Foreskin fibroblast (primary cell): ENCODE measurements at places on chromosomes 5 and 9.

DNA sequence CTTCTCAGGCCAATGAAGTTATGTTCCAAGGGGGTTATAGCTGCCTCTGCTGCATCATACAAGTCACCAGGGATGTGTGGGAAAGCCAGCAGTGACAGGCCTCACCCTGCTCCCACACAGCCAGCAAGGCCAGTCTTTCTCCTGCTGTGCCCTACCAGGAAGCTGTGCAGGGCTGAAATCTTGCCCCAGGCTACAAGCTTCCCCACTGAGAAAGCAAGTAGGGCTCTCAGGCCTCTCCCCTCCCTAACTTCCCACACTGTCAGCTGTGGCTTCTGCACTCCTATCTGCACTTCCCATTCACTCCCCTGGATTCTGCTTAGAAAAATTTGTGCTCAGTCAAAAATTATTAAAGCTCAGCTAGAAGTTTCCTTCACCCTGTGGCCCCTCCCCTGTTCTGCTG, 611.2 kb upstream of the ZNF608 start:
- DNase-seq: no peak

DNA sequence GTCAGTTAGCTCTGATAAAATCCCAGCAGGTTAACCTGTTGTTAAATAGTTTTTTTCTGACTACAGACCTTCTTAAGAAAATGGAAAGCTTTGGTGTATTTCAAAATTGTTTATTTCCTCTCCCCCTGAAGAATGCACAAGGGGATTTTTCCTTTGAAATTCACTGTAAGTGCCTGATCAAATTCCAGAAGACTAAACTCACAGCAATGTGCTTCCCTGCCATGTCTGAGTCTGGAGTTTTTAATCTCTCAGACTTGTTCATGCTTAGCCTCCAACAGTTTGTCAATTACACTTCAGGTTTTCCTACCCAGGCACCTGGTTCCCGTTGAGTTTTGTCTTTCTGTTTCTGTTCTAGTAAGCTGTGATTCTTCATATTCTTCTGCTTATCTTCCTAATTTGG, 961.6 kb upstream of the CDH18 start:
- no peak for DNase-seq

- DNase-seq: no peak
These were observed 88.3 kb downstream of the MTAP start for GRCh38 chr9:21890696-21891095.

GRCh38 chr5:7597059-7597642, 201.2 kb downstream of the ADCY2 start:
- no peak for DNase-seq

DNA sequence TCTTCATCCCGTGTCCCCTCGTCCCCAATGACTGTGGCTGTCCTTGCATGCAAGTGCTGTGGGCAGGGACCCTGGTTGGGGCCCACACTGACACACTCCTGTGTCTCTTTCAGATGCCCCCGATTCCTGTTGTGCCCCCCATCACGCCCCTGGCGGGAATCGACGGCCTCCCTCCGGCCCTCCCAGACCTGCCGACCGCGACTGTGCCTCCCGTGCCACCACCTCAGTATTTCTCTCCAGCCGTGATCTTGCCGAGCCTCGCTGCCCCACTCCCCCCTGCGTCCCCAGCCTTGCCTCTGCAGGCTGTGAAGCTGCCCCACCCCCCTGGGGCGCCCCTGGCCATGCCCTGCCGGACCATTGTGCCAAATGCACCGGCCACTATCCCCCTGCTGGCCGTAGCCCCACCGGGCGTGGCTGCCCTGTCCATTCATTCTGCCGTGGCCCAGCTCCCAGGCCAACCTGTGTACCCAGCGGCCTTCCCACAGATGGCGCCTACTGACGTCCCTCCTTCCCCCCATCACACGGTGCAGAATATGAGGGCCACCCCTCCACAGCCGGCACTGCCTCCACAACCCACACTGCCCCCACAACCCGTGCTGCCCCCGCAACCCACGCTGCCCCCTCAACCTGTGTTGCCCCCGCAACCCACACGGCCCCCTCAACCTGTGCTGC, 75.0 kb downstream of the WNK2 start:
- no peak for DNase-seq

DNA sequence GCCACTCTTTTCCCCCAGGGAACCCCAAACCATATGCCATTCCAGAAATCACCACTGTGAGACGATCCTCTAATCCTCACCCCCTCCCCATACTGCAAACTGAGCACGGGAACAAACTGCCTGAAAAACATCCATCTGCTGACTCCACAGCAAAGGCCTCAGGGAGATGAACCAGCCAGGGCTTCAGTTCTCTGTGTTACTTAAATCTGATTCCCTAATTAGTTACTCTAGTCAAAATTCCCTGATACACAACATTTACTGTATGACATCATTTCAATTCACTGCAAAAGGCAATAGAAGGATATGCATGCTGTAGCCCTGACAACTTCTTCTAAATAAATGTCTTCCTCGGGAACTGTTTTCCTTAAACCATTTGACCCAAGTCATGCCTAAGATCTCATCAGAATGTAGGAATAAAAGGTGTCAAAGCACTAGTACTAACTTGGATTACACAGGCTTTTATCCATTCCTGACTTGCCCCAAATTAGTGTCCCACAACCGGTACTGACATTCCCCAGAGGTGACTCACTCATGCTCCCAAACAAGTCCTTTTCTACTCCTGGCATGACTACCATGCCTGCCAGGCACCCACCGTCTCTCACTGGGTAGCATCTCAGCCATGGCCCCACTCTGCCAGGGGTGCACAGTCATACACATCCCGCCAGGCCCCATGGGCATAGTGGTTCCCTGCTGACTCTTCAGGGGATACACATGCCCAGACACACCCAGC, 35.0 kb downstream of the MTX3 start:
- peak; percentile 35 for DNase-seq

- DNase-seq: peak; percentile 99
These were observed 9.2 kb downstream of the DCANP1 start for GRCh38 chr5:135437796-135438560.

GRCh38 chr9:14585730-14586473, 107.3 kb downstream of the ZDHHC21 start:
- no peak for DNase-seq

- no peak for DNase-seq
These were observed 27.1 kb downstream of the UBE2QL1 start for GRCh38 chr5:6475626-6476312.

DNA sequence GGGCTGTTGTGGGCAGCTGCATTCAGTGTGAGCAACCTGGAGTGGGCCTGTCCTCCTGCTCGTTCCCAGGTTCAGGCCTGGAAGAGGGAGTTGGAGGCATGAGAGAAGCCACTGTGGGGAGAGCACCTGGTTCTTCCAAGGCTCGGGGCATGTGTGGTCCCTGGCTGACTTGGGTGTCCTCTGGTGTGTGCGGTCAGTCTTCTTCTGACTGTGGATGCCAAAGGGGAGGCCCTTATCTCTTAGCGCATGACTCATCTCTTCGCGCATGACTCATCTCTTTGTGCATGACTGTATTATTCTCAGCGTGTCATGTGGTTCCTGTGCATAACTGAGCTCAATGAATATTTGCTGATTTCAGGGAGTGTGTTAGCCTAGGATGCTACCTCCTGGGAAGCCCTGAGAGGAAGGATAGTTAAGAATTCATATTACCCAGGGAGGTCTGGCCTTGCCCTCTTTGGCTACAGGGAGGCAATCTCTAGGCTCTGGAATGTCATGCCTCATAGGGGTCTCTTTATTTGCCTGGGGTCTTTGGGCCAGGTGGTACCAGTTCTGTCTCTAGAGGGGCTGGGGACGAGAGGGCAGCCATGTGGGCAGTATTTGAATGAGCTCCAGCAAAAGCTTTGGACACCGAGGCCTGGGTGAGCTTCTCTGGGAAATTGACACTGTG, 188.7 kb downstream of the HSPA4 start:
- DNase-seq: peak; percentile 50

GRCh38 chr9:94867281-94867841, 140.9 kb downstream of the AOPEP start:
- peak; percentile 53 for DNase-seq

DNA sequence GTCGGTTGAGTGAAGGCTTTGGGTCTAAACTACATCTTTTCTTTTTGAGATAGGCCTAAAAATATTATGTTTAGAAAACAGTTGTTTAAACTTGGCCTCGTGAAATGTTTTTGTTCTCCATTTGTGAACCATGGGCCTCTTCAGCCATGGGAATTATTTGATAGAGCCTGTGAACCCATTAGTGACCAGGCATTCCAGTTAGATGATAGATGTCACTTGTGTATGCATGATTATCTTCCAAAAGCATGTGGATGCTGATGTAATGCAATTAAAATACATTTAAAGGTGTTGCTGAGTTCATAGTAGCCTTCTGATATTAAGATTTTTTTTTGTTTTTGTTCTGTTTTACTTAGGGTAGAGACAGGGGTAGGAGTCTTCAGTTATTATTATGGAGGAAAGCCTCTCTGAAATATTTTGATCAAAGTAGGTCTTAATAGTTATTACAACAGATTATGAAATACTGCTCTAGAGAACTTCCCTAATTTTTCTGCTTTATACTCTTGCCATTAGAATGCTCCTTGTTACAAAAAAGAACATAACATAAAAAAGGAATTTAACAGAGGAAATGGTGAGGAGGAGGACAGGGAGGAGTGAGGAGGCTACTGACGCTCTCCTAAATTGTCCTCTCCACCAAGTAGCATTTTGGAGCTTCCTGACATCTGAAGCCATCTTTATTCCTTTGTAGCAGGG, 32.9 kb downstream of the CPEB4 start:
- peak; percentile 22 for DNase-seq

DNA sequence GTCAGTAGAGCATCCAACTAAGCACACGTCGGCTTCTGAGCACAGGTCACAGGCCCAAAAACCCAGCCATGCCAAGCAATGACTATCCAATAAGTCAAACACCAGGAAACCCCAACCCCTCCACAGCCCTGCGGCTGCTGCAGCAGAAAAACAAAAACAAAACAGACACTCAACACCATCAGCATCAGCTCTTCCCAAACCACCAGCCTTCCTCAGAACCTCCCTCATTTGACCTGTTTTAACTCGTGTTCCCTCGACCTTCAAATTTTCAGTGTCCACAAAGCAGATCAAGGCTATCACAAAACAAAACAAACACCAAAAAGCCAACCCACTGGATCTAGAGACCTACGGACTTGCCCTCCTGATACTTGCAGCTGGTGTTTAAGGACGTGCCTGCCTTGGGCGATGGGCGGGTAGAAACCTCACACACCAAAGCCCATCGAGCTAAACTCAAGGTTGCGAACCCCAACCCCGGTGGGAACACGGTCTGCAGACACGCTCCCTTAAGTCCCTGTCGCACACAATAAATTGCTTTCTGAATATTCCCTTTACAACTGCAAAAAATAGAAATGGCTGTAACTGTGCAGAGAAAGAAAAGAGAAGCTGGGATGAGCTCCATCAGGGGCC, 247.1 kb upstream of the ANKRD55 start:
- peak; percentile 16 for DNase-seq

DNA sequence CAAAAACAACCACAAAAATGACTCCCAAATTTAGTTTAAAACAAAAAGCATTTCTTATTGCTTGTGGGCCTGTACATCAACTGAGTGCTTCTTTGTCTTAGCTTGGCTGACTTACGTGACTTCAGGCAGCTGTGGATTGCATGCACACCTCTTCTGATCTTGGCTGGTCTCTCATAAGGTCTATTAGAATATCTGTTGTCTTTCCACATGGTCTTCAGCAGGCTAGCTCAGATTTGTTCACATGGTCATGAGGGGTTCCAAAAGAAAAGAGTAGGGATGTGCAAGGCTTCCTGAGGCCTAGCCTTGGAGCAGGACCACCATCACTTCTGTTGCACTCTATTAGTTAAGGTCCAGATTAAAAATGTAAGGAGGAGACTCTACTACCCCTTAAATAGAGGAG, 120.1 kb downstream of the LRRC70 start:
- no peak for DNase-seq

DNA sequence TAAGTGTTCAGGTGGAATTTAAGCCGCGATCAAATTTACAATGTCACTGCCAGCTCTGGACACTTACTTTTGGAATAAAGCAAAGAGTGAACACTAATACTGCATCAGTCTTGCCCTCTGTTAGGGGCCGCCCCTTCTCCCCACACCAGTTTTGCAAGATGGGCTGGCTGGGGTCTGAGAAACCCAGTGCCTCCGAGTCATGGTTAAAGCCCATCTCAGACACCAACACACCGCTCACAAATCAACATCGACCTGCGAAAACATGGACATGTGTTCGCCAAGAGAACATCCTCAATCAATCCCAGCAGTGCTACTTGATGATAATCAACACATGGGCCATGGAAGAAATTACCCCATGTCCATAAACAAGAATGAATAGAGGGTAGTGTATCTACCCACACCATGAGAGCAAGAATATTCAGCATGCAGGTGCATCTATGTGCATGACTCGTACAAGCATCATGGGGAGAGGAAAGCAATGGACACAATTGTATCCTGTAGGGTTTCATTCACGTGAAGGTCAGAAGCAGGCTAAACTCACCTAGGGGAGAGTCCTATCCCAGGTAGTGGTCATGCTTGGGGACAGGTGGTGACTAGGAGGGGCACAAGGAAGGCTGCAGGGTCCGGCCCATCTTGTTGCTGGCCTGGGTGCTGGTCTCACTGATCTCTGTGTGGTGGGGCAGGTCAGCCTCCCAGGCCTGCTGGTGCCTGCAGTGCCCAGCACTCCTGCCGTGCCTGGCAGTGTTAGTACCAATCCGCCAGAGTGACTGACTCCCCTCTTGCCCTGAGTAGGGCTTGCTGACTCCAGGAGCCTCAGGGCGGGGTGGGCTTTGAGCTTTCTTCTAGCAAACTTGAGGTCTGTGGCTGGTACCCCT, 5.0 kb downstream of the S1PR3 start:
- no peak for DNase-seq

DNA sequence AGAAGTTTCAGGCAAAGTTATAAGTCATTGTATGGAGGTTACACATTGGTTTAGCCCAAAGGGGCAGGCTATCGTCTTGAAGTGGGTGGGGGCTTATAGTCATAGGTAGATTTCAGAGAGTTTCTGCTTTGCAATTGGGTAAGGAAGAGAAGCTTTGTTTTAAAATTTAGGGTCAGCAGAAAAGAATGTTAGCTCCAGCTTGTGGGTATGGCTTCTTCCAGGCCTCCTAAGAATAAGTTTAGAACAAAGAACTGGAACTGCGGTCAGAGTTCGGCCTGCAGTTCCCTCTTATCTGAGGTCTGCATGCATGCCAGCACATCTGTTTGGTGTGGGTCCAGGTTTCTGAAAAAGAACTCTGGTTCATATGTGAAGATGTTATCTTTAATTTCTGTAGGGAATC, 96.1 kb downstream of the CYFIP2 start:
- DNase-seq: no peak

DNA sequence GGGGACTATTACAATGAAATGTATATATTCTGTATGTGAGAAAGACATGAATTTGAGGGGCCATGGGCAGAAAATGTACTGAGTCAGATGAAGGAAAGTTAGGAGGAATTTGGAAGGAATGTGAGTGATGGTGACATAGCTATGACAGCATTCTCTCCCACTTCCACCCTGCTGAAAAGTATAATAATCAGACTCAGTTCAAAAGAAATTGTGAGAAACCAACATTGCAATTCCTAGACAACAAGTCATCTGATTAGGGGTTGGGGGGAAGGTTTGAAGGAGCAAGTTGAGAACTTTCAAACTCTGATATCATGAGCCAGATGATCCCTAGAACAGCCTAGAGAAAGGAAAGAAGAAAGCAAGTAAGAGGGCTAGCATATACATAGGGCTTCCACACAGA, 370.6 kb downstream of the DMRTA1 start:
- peak; percentile 1 for DNase-seq
